GM20000 (cell line): ENCODE measurements at places on chromosomes 16 and 17.

- DNase-seq, result no peak
Measured at GRCh38 chr17:66290101-66290722, 12.2 kb upstream of the PRKCA start.

DNA sequence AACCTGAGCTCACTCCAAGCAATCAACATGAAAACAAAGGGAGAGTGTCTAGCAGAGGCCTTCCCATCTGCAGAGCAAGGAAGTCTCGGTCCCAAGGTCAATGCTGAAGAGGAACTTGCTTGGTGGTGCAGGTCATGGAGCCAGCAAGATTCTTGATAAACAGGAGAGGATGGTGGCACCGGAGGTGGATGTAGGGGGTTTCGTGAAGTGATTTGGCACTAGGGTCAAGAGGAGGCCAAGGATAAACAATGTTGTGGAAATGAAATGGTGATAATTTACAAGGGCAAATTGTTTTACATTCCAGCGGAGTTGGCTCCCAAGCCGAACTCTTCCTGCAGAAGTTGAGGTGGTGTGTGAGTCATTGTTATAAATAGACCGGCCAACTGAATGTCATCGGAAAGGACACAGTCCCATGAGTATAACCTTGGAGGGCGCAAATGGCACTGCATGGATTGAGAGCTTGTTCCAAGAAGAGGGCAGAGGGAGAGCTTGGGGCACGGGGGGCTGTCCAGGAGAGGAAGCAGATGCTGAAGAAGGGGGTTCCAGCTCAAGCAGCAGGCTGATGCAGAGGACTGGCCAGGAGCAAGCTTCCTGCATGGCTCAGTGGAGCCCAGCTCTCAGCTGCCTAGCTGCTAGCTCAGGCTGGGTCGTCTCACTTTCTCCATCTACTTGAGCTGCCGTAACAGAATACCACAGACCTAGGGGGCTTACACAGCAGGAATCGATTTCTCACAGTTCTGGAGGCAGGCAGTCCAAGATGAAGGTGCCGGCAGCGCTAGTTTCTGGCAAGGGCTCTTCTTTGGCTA lies 136.6 kb downstream of the COPRS start:
- DNase-seq, result no peak

DNA sequence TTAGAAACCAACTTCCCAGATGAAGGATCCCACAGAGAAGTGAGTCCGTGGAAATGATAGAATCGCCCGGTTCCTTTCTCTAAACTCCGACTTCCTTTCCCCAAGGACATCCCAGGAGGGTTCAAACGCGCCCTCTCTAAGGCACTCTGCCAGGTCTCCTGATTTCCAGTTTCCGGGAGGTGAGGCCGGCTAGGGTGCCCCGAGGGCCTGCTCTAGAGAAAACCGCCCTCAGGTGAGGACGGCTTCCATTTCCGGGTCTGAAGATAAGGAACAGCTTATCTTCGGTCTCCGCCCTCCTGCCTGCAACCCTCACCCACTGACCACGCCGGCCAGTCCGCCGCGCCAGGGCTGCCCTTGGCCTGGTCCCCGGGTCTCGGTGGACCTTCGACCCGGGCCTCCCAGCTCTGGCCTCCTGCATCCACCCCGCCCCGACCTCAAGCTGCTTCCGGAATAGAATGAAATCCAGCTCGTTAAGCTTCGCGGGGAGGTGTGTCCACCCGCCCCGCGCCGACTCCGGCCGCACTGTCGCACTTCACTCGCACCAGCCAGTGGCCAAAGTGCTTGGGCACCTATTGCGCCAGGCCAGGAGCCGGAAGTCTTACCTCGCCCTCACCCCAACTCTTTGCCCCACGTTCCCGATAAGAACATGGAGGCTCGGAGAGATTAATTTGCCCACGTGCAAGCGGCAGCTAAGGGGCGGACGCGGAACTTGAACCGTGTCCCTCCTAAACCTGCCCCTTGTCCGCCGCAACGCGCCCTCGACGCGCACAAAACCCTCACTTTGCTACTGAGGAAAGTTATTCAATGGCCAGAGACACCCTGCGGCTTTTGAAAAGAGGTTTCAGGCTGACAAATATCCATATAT lies 836 bp upstream of the MMP15 start:
- peak; percentile 36 for DNase-seq

- no peak for DNase-seq
Measured at GRCh38 chr17:1168533-1169220, 11.1 kb downstream of the ABR start.

DNA sequence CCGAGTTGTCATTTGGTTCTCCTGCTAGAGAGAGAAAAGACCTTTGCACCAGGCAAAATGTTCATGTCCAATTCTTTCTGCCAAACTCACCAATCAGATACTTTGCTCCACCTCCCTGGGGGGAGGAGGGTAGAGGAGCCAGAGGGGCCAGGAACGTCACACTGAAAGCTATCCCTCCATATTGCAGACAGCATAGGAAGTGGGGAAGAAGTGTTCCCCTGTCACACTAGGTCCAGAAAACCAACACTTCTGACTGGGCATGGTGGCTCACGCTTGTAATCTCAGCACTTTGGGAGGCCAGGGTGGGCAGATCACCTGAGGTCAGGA lies 9.5 kb downstream of the HSD17B2 start:
- no peak for DNase-seq

GRCh38 chr16:70586731-70587130 lies 59.6 kb upstream of the IL34 start:
- no peak for DNase-seq

- DNase-seq, result no peak
Measured at GRCh38 chr17:75596320-75597087, 8.9 kb downstream of the MYO15B start.

- DNase-seq, result no peak
Measured at GRCh38 chr17:18356624-18357023, 6.7 kb downstream of the SHMT1 start.

DNA sequence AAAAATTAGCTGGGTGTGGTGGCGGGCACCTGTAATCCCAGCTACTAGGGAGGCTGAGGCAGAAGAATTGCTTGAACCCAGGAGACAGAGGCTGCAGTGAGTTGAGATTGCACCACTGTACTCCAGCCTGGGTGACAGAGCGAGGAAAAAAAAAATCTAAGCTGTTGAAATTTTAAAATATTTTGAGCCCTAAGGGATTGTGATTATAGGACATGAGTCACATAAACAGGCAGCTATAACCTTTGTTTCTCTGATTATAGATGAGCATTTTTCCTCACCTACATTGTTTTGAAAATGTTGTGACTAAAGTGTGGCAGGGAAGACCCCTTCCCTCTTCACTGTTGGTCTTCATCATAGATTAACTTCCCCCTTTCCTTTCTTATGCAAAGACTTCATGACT lies 135.5 kb downstream of the MGAT5B start:
- no peak for DNase-seq

DNA sequence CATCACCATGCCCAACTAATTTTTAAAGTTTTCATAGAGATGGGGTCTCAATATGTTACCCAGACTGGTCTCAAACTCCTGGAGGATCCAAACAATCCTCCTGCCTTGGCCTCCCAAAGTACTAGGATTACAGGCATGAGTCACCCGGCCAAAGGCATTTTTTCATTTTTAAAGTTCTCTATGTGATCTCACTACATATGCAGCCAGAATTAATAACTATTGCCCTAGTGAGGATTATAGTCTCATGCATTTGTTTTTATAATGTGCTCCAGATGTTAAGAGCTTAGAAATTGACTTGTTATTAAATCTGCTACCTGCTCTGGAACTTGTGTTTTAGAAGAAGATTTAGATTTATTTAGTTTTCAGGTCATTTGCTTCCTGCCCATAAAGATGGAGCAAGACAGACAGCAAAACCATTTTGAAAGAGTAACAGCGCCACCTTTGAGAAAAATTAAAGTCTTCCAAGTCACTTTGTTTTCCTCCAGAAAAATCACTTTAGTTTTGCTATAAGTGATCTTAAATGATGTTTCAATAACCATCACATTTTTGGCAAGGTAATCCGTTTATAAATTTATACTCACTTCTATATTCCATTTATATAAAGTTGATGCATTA lies 79.5 kb downstream of the CA4 start:
- DNase-seq, result no peak

GRCh38 chr17:11996722-11997146 lies 541 bp downstream of the ZNF18 start:
- DNase-seq, result peak; percentile 53

- no peak for DNase-seq
Measured at GRCh38 chr17:40895106-40895730, 10.2 kb upstream of the KRT20 start.

DNA sequence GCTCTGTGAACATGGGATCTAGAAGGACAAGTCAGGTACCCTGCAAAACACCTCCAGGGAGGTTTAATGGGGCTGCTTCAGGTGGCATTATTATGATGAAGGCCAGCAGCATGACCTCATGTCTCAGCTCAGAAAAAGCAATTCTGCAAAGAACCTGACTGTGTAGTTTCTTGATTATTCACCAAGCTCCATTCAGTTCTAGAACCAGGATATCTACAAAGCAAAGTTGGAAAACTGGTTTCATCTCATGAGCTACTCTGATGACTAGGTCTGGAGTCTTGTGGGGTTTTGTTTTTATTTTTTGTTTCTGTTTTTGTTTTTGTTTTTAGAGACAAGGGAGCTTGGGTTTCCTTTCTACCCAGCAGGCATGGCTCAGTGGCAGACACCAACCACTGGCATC lies 19.0 kb upstream of the LRRC37A3 start:
- no peak for DNase-seq

- no peak for DNase-seq
Measured at GRCh38 chr16:49024896-49025295, 256.7 kb downstream of the CBLN1 start.

DNA sequence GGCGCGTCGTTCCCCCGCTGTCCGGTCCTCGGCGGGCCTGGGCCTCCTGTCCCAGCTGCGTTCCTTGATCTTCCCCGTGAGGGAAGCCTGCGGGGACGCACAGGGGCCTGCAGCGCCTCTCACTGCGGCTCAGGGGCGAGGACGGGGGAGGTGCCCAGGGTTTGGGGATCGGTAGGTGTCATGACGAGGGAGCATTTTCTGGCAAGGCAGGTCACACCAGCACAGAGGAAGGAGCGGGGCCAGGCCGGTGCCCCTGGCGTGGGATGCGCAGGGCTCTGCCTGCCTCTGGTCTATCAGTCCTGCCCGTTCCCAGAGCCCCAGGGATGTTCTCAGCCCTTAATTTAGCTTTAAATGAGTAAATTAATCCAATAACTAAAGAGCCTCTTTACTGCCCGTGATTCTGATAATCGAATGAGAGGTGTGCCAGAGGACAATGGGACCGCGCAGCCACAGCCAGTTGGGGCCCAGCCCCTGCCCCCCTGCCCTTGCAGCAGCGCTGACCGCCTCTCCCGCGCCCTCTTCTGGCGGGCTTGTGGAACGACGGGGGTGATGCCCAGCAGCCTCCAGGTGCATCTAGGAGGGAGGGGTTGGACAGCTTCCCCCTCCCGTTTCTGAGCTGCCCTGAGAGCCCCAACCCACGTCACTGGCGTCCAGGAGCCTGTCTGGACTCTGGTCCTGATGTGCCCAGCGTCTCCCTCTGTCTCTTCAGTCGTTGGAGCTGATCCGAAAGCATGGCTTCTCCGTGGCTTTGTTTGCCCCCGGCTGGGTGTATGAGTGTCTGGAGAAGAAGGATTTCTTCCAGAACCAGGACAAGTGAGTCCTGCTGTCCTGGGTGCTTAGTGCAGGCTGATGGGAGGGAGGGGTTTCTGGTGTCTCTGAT lies 7.9 kb downstream of the ENGASE start:
- DNase-seq, result peak; percentile 83

- DNase-seq, result no peak
Measured at GRCh38 chr16:81374550-81374949, 59.8 kb downstream of the GAN start.

GRCh38 chr17:42001729-42002128 lies 15.5 kb downstream of the DNAJC7 start:
- no peak for DNase-seq

- DNase-seq, result no peak
Measured at GRCh38 chr17:8532021-8532420, 96.3 kb downstream of the NDEL1 start.

GRCh38 chr16:82801361-82801760 lies 174.6 kb downstream of the CDH13 start:
- DNase-seq, result no peak

- DNase-seq, result no peak
Measured at GRCh38 chr16:75420987-75421819, 12.1 kb downstream of the CFDP1 start.

GRCh38 chr17:17173921-17174320 lies 32.2 kb downstream of the PLD6 start:
- DNase-seq, result no peak

DNA sequence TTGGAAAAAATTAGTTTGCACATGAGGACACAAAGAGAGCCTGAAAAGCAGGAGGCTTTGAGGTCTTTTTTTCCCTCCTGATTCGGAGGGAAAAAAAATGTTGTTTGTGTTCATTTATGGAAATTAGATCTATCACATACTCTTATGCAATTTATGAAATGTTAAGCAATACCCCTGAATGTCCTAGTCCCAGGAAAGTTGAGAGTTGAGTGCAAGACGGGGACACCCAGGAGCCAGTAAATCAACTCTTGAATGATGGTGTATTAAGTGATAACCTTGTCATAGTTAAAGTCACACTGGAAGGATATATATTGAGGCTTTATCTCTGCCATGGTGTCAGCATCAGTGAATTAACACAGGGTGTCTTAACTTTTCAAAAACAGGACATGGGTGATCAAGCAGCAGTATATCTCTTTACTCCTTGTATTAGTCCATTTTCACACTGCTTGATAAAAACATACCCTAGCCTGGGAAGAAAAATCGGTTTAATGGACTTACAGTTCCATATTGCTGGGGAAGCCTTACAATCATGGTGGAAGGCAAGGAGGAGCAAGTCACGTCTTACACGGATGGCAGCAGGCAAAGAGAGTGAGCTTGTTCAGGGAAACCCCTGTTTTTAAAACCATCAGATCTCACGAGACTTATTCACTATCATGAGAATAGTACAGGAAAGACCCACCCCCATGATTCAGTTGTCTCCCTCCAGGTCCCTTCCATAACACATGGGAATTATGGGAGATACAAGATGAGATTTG lies 469.0 kb downstream of the MAF start:
- no peak for DNase-seq

GRCh38 chr16:2835638-2836493 lies 5.8 kb downstream of the ZG16B start:
- no peak for DNase-seq

DNA sequence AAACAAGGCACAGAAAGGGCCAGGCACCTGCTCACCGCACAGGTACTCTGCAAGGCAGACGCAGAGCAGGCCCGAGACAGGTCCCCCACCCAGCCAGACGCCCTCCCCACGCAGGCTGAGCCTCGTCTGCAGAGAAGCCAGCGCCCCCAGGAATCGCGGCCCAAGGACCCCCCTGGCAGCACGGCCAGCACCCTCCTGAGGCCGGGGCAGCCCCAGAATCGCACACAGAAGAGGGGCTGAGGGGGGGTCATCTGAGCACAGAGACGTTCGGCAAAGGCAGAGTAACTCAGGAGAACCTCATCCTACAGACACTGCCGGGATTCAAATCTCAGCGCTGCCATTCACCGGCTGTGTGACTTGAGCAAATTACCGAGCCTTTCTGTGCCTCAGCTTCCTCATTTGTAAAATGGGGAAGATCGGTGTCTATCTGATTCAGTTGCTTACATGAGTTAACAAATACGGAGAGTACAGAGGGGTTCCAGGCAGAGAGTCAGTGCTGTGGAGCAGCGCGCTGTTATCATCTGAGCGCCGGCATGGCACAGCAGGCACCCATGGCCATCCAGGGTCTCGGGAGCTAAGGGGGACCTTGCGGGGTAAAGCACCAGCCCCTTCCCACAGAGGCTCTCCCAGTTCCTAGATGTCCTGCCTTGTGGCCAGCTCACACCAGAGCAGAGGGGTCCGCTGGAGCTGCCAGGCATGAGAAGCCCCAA lies 10.4 kb downstream of the EMC6 start:
- DNase-seq, result no peak
